Inflammatory macrophage (primary cell): ENCODE measurements at places on chromosomes 5 and 9.

- DNase-seq, result no peak
Measured at GRCh38 chr5:179936976-179937681, 29.4 kb upstream of the TBC1D9B start.

GRCh38 chr5:140084541-140084940 is 29.4 kb upstream of the PURA start:
- DNase-seq, result no peak

- DNase-seq, result no peak
Measured at GRCh38 chr5:120479066-120479465, 15.0 kb downstream of the PRR16 start.

- no peak for DNase-seq
Measured at GRCh38 chr9:95004411-95005277, 278.1 kb downstream of the AOPEP start.

GRCh38 chr9:122302237-122303093 is 37.8 kb downstream of the MRRF start:
- DNase-seq, result no peak

- no peak for DNase-seq
Measured at GRCh38 chr9:133633681-133634080, 2.5 kb upstream of the DBH start.

- DNase-seq, result peak; percentile 24
Measured at GRCh38 chr9:3495855-3496254, 29.9 kb downstream of the RFX3 start.

DNA sequence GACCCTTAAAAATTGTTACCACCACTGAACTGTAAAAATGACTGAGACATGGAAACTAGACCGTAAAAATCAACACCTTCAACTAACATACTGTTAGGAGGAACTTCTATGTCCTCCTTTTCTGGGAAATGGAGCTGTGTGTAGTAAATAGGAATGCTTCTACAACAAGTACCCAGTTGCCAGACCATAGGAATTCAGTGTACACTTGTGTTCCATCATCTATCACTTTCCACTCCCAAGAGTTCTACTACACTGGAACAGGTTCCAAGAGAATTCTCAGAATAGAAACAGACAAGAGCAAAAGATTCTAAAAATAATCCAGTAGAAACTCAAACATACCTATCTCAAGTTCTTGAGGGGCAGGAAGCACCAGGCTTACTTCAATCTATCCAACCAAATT is 23.6 kb downstream of the UBAP2 start:
- no peak for DNase-seq

GRCh38 chr9:77017505-77017894 is 2.0 kb upstream of the FOXB2 start:
- no peak for DNase-seq

GRCh38 chr5:137200906-137201700 is 298.0 kb downstream of the SPOCK1 start:
- no peak for DNase-seq

DNA sequence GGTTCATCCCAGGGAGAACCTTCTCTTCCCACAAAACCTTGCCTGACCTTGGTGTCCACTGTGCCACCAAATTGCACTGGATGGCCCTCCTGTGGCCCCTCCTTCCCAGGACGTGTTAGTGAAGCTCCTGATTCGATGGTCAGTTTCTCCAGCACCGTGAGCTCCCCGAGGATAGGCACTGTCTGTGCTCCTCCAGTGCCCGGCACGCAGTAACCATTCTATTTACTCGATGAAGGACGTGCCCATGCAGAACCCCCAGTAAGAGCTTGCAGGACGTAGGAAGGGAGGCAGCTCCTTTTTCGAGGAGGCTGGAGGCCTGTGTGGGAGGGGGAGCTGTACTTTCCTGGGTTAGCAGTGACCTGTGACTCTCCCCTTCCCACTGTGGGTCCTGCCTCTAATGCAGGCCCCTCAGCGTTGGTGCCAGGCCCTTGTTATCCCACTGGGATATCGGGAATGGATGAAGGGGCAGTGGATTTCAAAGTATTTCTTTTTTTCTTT is 39.6 kb downstream of the HABP4 start:
- no peak for DNase-seq

GRCh38 chr9:130898552-130898852 is 1.9 kb upstream of the QRFP start:
- DNase-seq, result no peak

- DNase-seq, result no peak
Measured at GRCh38 chr5:174313615-174314014, 268.1 kb downstream of the NSG2 start.

GRCh38 chr5:150554857-150555256 is 46.9 kb downstream of the NDST1 start:
- DNase-seq, result no peak

DNA sequence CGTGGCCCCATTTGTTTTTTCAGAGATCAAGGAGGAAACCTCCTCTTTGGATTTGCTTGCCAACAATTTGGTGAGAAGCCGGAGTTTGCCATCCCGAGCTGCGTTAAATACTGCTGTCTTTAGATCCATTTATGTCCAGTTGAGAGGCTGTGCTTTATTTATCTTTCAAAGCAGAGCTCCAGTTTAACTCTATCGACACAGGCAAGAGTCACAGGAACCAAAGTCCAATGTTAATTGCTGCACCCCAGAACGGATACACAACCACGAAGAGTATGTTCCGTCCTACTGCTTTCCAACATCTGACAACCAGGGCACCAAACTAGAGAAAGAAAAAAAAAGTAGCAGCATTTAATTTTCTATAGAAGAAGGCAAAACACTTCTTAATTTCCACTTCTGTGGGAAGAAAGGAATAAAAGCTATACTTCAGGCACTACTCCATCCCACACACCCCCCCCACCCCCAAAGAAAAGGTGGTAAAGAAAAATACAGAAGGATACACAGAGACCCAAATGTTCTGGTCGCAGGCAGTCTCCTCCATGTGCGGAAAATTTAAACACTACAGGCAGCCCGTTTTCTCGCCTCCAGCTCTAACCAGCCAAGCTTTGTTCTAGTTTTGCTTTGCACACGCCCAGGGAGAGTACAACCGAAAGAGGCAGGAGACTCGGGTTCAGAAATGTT is 1.1 kb downstream of the FEM1C start:
- DNase-seq, result no peak

DNA sequence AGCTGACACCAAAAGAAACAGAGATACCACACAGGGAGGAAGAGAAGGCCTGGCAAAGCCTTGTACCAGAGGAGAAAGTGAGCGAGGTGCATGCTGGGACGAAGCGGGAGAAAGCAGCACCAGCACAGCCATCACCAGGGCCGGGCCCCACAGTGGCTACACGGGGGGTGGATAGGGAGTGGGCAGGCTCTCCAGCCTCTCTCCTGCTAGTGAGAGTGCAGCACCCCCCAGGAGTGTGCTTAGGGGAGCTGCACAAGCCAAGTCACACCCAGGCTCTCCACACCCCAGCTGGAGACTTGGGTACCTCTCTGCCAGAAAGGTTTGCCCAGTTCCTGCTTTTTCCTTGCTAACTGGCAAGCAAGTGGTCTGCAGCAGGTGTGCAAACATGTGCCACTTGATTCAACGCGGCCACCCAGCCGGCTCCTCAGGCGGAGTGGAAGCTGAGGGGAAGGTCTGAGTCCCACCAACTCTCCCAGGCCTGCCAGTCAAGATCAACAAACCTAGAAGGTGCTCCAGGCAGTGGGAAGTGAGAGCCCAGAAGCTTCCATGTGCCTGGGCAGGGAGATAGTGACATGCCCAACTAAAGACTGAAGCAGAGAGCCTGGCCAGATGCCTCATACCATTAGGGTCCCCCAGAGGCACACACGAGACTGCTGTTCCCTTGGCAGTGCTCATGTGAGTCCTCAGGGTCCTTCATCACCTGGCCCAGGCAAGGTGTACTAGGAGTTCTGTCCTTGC is 39.9 kb downstream of the BICD2 start:
- DNase-seq, result no peak

DNA sequence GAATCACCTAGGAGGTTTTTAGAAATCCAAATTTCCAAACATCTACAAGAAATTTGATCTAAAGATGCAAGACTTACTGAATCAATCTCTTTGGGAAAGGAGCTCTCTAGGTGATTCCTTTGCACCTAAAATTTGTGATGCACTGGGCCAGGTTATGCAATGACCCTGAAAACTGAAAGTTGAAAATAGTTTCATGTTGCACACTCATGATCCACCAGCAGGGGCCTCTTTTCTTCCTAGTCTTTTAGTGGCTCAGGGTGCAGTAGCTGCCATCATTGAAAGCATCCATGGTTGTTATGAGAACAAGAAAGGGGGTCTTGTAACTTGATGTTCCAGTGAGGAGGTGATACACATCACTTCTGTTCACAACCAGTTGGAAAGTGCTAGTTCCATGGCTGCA is 486.8 kb downstream of the PSAT1 start:
- DNase-seq, result no peak

- no peak for DNase-seq
Measured at GRCh38 chr9:81183761-81184160, 505.6 kb downstream of the TLE1 start.

- DNase-seq, result peak; percentile 52
Measured at GRCh38 chr5:93596676-93597490, 13.9 kb downstream of the NR2F1 start.

DNA sequence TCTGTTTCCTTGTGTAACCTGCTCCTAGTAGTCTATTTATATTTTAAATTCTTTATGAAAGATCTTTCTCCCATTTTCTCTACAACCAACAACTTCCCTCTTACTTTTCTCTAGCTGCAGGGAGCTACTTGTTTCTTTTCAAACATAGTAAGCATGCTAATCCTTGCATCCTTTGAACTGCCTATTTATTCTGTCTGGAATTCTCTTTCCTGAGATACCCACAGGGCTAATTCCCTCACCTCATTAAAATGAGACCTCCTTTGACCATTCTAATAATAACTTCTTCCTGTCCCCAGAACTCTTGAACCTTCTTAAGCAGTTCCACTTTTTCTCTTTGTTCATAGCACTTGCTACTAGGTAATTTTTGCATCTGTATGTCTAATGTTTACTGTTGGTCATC is 620.6 kb upstream of the CDH18 start:
- no peak for DNase-seq

DNA sequence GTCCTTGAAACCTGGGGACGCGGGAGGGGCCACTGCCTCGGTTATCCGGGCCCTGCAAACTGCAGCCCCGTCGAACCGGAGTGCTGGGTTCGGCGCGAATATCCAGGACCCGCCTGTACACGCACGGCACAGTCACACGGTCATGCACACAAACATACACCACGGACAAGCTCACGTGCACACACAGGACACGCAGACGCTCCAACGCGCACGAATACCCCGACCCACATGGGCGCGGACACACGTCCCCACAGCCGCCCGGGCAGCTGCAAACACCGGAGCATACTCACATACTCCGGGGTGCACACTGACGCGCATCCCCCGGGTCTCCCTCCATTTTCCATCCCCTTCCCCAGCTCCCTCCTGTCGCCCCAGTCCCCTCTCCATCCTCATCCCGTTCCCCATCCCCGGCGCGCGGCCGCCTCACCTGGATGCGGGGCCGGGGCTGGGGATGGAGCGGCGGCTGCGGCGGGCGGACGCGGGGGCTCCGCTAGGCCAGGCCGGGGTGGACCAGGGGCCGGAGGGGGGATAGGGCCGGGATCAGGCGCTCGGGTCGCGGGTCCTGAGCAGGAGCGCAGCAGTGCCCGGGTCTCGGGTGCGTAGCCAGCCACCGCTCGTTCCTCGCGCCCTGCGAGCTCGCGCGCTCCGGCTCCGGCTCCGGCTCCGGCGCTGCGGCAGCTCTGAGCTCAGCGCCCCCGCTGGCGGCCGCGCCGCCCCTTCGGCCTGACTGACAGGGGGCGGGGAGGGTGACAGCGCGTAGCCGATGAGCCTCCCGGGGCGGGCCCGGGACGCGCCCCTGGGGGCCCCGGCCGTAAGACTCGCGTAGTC is at the start of the genes EIF4E1B and SNCB:
TSS of gene EIF4E1B (plus strand) at position 823 of the 828 bp plus-strand sequence. CDS start 12,113 bp downstream, outside the sequence.
TSS of gene SNCB (minus strand) at position 682 of the 828 bp plus-strand sequence. CDS start 880 bp downstream, outside the sequence.
- DNase-seq, result no peak

- DNase-seq, result peak; percentile 14
Measured at GRCh38 chr5:158658446-158659230, 441.1 kb downstream of the EBF1 start.

GRCh38 chr5:57770039-57770438 is 287.4 kb upstream of the ACTBL2 start:
- DNase-seq, result no peak

DNA sequence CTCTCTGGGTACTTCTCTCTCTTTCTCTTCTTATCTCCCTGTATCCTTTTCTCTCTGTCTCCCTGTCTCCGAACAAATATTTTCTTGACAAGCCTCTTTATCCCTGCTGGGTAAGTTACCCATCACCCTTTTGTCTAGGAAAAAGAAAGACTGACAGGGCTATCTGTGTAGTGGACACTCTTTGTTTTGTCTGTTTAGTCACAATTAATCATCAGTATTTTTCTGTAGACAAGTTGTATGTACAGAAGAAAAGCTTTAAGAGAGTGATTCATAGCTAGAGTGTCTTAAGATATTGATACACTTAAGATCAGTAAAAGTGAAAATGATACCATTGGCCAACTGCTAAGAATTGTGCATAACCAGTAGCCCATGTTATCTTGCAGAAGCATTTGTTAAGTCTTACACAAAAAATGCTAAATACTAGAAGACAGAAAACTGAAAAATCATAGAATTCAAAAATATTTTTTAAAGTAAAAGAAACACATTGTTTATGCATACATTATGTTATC is 1043.8 kb upstream of the EDIL3 start:
- DNase-seq, result no peak

GRCh38 chr5:127026166-127026565 is 4.2 kb downstream of the MARCHF3 start:
- DNase-seq, result no peak

DNA sequence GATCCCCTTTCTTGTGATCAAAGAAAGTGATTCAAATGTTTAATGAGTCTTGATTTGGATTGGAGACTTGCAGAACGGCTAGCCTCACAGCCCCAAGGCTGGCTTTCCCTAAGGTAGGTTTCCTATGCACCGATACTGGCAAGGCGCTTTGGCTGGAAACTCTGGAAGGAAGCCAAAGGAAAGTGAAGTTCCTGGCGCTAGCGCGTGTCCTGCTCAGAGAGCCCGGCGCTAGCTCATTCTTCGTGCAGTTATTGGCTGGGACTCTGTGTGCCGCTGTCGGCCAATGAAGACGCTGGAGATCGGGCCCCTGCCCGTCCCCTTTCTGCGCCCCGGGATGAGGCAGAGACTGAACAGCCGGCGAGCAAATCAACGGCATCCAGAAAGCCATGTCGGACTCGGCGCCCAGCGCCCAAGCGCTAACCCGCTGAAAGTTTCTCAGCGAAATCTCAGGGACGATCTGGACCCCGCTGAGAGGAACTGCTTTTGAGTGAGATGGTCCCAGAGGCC is at the start of gene PCDHGC3:
TSS of gene PCDHGC3 (plus strand) at position 342 of the 507 bp plus-strand sequence. CDS start at position 493, 151 bp downstream.
- DNase-seq, result peak; percentile 84

GRCh38 chr9:101859620-101860019 is 121.2 kb upstream of the GRIN3A start:
- no peak for DNase-seq

GRCh38 chr9:92170848-92171247 is 55.6 kb upstream of the SPTLC1 start:
- peak; percentile 93 for DNase-seq

DNA sequence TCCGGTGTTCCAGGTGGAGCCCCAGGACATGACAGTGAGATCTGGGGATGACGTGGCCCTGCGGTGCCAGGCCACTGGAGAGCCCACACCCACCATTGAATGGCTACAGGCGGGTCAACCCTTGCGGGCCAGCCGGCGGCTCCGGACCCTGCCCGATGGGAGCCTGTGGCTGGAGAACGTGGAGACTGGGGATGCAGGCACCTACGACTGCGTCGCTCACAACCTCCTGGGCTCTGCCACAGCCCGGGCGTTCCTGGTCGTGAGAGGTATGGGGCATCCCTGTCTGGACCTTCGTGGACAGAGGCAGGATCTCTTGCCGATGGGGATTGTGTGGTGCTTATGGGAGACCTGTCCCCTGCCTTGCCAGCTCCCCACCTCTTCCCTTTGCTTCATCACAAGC is 26.0 kb upstream of the ASS1 start:
- DNase-seq, result no peak

GRCh38 chr9:104142799-104143549 is 48.9 kb downstream of the SMC2 start:
- no peak for DNase-seq
